Dermis blood vessel endothelial cell (primary cell): ENCODE measurements at places on chromosomes 5 and 9. TPM values are rescaled to one million over a fixed set of nuclear protein-coding genes. Genes with fewer than 3 reads are reported as not detected.

The NUDT12 gene
- total RNA-seq: 3.4 and 4.6 TPM in 2 replicates

The CYSRT1 gene
- total RNA-seq: 0.17 and 0.37 TPM in 2 replicates

The BARHL1 gene
- not detected in 2 replicates for total RNA-seq

The AFAP1L1 gene
- total RNA-seq: 234 and 264 TPM in 2 replicates

The SPIN1 gene
- 72.0 and 79.0 TPM in 2 replicates for total RNA-seq

The SPATA31A3 gene
- not detected in 2 replicates for total RNA-seq

The GAS1 gene
- 1.4 and 1.5 TPM in 2 replicates for total RNA-seq

The PCDHB4 gene
- total RNA-seq: 0.17 and 0.19 TPM in 2 replicates

The ACO1 gene
- 61.8 and 73.3 TPM in 2 replicates for total RNA-seq

The UGT3A1 gene
- total RNA-seq: not detected in 2 replicates

The EGFLAM gene
- total RNA-seq: 0.09 and 0.85 TPM in 2 replicates

The IQGAP2 gene
- 2.4 and 2.7 TPM in 2 replicates for total RNA-seq

The PDE6A gene
- total RNA-seq: 0.05 TPM in 1 of 2 replicates, not detected in the other

The PCDHGB3 gene
- total RNA-seq: 3.6 and 3.7 TPM in 2 replicates

The BHMT gene
- total RNA-seq: 0.28 TPM in 1 of 2 replicates, not detected in the other

The C6 gene
- total RNA-seq: not detected in 2 replicates

The SHOC1 gene
- total RNA-seq: not detected in 2 replicates

The CNTNAP3B gene
- total RNA-seq: 87.2 and 232 TPM in 2 replicates

The IFNA2 gene
- not detected in 2 replicates for total RNA-seq

The CDH6 gene
- 0.56 and 1.5 TPM in 2 replicates for total RNA-seq

The RLN2 gene
- 1.6 TPM in 1 of 2 replicates, not detected in the other for total RNA-seq

The CTXN3 gene
- not detected in 2 replicates for total RNA-seq

The C1QTNF2 gene
- total RNA-seq: 0.17 and 0.28 TPM in 2 replicates

The ADAMTS2 gene
- 0.42 and 2.4 TPM in 2 replicates for total RNA-seq

The PCDHGA10 gene
- total RNA-seq: 4.7 and 6.0 TPM in 2 replicates

The SPINK13 gene
- not detected in 2 replicates for total RNA-seq

The FLT4 gene
- total RNA-seq: 341 and 471 TPM in 2 replicates

The GPR151 gene
- total RNA-seq: not detected in 2 replicates
